ENCODE measurements at places on chromosomes 13 and 19.
A peak's percentile ranks its signal among the peaks of the same experiment; 100 is the strongest.

- DNase-seq, result no peak
These were observed 587.4 kb downstream of the LMO7 start for GRCh38 chr13:76223565-76223964.

- DNase-seq, result no peak
These were observed 22.6 kb upstream of the USP12 start for GRCh38 chr13:27194209-27194608.

- DNase-seq, result no peak
These were observed 12.5 kb upstream of the MAP3K10 start for GRCh38 chr19:40178756-40179155.

DNA sequence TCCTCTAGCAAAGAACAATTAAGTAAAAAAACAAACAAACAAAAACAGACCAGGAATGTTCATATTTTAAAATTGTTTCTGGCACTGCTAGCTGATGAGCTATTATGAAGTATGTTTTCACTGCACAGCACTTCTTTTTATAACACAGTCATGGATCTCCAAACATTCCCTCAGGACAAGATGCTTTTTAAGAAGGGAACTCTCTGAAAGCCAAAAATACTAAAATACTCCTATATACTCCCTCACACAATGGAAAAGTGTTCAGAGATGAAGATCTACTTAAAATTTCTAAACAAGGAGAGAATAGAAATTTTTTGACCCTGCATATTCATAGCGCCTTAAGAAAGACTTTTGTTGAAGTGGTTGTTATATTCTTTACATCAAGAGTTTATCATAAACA lies 926.8 kb downstream of the DIAPH3 start:
- DNase-seq, result no peak

- no peak for DNase-seq
These were observed 37.3 kb downstream of the ENOX1 start for GRCh38 chr13:43749503-43749902.

- no peak for DNase-seq
These were observed 721.8 kb downstream of the PCDH9 start for GRCh38 chr13:66508153-66508909.

- DNase-seq, result peak; percentile 96
These were observed 7.3 kb downstream of the MRPL4 start for GRCh38 chr19:10259162-10259905.

GRCh38 chr13:74651121-74651520 lies 516.9 kb upstream of the KLF12 start:
- no peak for DNase-seq

GRCh38 chr13:42969565-42970172 lies 22.4 kb downstream of the EPSTI1 start:
- peak; percentile 79 for DNase-seq

- DNase-seq, result no peak
These were observed 4.9 kb upstream of the AMER2 start for GRCh38 chr13:25177012-25177411.

DNA sequence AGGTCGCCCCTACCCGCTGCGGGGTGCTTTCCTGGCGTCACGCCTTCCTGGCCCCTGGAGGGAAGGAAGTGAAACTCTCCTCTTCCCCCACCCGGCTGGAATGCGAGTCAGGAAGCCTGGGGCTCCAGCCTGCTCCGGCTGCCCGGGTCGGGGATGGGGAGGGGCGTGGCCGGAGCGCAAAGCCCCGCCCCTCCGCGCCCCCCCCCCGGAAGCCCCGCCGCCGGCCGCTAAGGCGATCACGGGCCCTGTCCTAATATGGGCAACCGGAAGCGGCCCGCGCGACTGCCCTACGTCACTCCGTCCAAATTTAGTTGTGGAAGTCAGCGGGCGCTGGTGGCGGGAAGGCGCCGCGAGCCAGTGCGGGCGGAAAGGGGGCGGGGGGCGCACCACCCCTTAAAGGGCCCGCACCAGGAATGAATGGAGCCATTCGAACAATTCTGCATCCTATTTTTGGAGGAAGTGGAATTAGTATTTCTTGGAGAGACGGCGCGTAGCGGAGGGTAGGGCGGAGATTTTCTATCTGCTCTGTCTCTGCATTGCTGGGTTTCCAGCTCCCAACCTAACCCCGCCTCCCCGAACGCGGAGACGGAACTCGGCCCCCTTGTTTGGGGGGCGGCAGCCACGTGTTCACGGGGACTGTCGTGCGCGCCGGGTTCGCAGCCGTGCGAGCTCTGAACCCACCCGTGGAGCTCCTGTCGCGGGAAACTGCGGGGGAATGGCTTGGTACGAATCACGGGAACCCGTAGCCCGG lies 1.6 kb downstream of the IER2 start:
- peak; percentile 99 for DNase-seq

DNA sequence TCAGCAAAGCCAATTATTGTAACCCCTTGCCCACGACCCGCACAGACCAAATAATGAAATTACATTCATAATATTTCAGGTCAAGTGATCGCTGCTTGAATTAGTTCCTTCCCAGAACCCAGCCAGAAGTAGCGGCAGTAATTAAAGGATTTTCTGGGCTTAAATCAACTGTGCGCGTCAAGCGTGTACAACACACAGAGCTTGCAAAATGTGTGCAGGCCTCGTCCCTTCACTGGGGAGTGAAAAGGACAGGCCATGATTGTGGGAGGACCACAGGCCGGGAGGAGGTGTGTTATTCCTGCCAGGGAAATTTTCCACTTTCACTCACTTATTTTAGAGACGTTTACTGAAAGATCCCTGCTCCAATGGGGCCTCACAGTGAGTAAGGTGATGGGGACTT lies 84.9 kb downstream of the CHST8 start:
- no peak for DNase-seq

- no peak for DNase-seq
These were observed 32.2 kb downstream of the F2RL3 start for GRCh38 chr19:16920816-16921529.

DNA sequence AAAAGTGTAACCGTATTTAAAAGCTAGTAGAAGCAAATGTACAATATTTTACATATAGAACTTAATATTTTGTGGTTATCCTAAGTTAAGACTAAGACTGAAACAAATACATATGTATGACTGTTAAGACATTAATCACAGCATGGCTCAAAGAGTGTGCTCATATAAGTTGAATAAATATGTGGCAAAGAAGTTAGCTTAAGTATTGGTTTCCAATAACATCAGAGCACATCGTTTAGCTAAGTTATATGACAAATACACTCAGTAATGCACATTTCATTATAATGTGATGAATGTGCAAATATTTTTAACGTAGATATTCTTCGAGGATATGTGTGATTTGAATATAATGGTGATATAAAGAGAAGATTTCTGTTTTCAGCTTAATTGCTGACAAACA lies 253.8 kb downstream of the SLITRK5 start:
- no peak for DNase-seq

DNA sequence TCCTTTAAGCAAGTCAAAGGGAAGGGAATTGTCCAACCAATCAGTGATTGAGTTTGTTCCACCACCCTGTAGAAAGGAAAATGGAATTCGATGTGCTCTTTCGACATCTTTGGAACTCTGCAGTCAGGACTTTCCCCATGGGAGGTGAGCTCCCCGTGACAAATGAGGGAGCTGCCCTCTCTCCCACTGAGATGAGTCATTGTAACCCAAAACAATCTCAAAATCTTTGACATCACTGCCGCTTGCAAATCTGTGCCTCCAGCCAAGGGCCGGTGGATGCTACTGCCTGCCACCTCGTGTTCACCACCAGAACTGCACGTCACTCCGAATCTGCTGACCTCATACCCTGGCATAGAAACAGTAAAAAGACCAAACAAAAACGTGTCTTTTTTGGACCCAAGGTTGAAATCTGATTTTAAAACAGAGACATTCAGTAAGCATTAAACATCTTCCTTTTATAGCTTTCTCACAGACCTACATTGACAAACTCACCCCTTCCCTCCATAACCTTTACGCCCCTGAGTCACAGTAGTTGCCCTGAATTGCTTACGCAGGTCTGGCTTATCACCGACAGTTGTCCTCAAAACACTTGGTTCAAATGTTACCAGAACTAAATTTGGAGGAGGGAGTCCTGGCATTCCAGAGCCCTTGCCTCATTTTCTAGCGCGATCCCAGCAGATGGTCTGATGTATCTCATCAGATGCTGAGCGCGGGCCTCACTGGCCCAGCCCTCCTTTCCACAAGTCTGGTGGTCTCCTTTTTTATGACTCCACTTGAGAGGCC lies 105.2 kb downstream of the COL4A2 start:
- DNase-seq, result peak; percentile 93

DNA sequence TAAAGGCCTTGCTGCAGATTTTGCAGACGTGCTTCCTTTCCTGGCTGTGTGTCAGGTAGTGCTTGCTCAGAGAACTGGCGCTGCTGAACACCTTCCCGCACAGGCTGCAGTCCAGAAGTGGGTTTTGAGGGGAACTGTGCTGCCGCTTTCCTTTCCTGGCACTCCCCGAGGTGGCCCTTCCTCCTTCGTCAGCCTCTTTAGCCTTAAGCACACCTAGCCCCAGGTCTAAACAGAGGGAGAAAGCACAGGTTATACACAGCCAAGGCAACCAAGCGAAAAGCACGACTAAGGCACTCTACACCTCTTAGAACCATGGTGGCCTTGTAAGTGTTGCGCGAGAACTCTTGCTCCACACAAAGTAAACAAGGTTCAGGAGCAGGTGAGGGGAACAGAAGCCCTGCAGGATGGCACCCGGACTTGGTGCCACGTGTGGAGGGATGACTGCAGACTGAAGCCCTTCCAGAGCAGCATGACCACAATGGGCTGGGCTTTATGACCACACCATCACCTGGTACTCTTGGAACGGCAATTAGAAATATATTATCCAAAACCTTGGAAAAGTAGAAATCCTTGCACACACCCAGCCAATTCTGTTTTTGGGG lies 23.6 kb downstream of the ZNF541 start:
- no peak for DNase-seq

- no peak for DNase-seq
These were observed 79.5 kb upstream of the ZNF835 start for GRCh38 chr19:56751078-56751489.

DNA sequence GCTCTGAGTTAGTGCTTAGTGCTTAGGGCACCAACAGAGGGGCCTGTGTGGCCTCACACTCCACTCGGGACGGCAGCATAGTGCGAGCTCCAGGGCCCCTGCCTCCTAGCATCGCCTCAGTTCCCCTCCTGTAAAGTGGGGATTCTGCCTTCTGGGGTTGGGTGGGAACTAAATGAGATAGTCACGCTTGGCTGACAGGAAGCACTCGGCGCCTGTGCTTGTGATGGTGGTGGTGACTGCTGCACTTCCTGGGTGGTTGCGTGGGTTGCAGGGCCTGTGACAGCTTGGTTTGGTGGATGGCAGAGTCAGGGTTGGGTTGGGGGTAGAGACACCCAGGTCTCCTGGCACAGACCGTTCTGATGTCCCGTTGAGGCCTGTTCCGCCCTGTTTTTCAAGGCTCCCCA lies 7.7 kb downstream of the PLEKHF1 start:
- DNase-seq, result peak; percentile 38

DNA sequence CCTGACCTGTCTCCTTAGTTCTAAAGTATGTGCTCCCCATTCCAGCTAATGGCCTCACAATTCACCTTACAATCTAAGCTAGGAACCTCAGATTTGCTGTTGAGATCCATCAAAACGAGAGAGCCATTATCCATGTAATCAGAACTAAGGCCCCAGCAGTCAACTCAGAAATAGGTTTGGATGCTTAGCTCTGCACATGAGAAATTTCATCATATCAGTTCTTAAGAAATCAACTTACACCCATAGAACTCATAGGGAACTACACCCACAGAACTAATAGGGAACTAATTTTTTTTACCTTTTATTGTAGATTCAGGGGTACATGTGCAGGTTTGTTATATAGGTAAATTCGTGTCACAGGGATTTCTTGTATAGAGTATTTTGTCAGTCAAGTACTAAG lies 28.7 kb downstream of the CYSLTR2 start:
- peak; percentile 32 for DNase-seq

- DNase-seq, result peak; percentile 23
These were observed 234.9 kb downstream of the KCTD12 start for GRCh38 chr13:76651286-76651685.

DNA sequence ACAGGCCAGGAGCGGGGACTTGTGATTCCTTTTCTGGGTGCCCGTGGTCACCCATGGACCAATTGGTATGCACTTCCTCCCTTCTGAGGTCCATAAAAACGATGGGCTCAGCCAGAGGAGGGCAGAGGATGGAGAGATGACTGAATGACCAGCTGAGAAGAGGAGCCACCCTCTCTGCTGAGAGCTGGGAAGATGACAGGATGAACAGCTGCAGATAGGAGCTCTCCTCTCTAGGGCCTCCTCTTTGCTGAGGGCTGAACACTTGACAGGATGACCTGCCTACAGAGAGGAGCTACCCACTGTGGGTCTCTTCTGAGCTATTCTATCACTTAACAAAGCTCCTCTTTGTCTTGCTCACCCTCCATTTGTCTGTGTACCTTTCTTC lies 4.1 kb downstream of the IGFL4 start:
- no peak for DNase-seq

GRCh38 chr19:2478278-2478755 lies 2.4 kb downstream of the GADD45B start:
- DNase-seq, result peak; percentile 70

GRCh38 chr19:16572332-16573211 lies at the start of gene SLC35E1:
TSS of gene SLC35E1 (minus strand) at chr19:16572415. CDS start at chr19:16572364, 51 bp downstream.
- DNase-seq, result peak; percentile 98

- no peak for DNase-seq
These were observed 130.5 kb downstream of the ATP11A start for GRCh38 chr13:112820318-112820717.

- no peak for DNase-seq
These were observed 1.5 kb downstream of the GIPC3 start for GRCh38 chr19:3586707-3587346.

- peak; percentile 89 for DNase-seq
These were observed 7.5 kb upstream of the MADCAM1 start for GRCh38 chr19:488505-489417.

GRCh38 chr13:46539231-46539630 lies 13.7 kb upstream of the LRCH1 start:
- DNase-seq, result no peak

DNA sequence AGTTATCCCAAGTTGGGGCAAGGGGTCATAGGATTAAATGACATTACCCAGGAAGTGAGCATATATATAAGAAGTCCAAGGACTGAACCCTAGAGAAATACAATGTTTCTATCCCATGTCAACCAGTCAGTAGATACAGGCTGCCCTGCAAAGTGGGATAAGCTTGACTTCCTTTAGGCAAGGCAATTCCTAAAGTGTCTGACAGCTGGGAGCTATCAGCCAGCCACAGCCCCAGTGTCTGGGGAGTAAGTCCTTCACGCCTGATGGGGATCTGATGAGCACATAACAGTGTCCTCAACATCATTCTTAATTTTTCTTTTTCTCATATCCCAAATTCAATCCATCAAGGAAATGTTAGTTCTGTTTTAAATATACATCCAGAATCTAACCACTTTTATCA lies 54.1 kb downstream of the DNAJC15 start:
- no peak for DNase-seq
